ENCODE measurements at places on chromosomes 13 and 19.
A peak's percentile ranks its signal among the peaks of the same experiment; 100 is the strongest.

DNA sequence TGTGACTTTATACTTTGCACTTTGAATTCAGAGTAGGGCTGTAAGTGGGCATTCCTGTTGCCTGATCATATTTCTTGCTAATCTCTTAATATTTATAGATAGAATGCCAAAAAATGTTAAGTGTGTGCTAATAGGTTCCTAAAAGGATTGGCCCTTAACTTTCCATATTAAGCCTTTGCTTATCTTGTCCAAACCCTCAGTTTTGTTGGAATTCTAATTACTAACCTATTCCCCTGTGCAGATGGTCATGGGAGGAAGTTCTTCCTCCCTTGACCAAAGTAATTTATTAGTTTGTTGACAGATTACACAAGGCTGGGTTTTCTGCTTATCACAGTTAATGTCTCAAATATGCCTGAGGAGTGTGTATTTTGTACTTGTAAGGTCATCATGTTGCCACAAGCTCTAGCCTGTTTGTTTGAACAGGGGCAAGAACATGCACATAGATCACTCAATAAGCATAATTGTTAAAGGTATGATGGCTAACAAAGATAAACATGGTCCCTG, 541.1 kb upstream of the SPRY2 start:
- no peak for DNase-seq

DNA sequence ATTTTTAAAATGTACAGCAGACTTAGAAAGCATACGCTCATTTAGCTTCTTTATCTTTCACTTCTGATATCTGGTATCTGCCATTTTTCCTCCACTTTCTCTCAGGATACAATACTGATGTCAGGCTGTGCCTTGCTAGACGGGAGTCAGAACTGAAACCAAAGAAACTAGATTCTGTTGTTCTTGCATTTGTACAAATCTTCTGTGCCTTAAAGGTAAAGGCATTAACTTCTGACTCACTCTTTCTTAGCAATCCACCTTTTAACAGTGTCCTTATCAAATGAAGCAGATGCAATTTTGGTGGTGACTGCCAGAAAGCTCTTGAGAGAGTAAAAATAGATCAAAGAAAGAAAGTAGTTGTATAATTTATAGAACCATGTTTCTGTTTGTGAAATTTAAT, 370.4 kb downstream of the PCDH20 start:
- DNase-seq, result no peak

- no peak for DNase-seq
These were observed 60.7 kb upstream of the GPR183 start for GRCh38 chr13:99367663-99368448.

GRCh38 chr19:15671237-15671821, 1.6 kb upstream of the CYP4F12 start:
- DNase-seq, result no peak

DNA sequence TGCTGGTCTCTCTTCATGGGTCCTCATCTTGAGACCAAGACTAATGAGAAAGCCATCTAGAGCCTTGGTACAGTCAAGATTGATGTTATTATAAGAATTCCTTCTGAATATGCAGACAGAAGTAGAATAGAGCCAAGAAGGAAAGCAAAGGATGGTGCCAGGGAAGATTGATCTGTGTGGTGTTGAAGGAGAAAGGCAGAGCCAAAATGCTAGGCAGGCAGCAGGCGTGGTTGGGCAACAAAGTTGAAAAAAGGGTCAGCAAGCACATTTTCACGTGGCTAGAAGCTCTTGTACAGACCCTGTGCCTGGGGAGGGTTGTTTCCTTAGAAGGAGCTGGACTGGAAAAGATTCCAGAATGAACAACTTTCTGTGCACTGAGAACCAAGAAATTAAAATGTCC, 319.7 kb upstream of the ARGLU1 start:
- no peak for DNase-seq

DNA sequence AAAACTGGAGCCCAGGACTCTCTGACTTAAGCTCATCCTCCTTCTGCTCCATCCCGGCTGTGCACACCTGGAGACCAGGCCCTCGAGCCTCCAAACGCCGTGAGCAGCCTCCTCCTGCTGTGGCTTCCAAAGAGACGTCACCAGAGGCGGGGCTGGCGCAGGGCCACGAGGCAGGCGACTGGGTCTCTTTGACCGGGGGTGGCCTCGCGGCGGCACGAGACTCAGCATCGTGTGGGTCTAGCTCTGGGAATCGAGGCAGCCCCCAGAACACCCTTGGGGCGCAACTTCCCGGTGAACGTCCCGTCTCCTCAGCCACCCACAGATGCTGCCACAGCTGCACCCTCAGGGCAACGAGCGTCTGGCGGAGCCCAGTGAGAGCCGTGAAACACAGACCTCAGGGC, 22.8 kb downstream of the RASA3 start:
- no peak for DNase-seq

DNA sequence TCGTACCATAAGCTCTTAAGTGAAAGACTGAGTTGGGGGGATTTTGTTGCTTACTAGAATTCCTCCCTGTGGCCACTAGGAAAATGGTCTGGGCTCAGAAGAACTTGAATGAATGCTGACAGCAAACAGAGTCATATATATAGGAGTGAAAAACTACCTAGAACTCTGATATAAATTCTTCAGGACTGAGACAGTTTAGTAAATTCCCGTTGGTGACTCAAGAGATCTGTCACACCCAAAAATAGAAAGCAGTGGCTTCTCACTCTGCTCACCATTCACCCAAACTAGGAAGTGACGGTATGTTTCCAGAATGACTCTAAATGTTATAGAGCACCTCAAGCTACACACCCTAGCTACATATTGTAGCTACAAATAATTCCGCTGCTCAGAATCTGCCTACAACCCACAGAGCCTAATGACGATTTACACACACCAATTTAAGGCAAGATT, 116.2 kb downstream of the TBC1D4 start:
- no peak for DNase-seq

GRCh38 chr13:27449081-27449603, 1.2 kb downstream of the MTIF3 start:
- DNase-seq, result no peak

GRCh38 chr13:70042193-70042592, 65.4 kb upstream of the ATXN8OS start:
- DNase-seq, result no peak

GRCh38 chr13:50326271-50326670, 311.0 kb downstream of the KCNRG start:
- DNase-seq, result no peak

- no peak for DNase-seq
These were observed 19.8 kb upstream of the ZNF91 start for GRCh38 chr19:23415034-23415433.

- no peak for DNase-seq
These were observed 28.4 kb downstream of the GPR42 start for GRCh38 chr19:35399231-35399630.

DNA sequence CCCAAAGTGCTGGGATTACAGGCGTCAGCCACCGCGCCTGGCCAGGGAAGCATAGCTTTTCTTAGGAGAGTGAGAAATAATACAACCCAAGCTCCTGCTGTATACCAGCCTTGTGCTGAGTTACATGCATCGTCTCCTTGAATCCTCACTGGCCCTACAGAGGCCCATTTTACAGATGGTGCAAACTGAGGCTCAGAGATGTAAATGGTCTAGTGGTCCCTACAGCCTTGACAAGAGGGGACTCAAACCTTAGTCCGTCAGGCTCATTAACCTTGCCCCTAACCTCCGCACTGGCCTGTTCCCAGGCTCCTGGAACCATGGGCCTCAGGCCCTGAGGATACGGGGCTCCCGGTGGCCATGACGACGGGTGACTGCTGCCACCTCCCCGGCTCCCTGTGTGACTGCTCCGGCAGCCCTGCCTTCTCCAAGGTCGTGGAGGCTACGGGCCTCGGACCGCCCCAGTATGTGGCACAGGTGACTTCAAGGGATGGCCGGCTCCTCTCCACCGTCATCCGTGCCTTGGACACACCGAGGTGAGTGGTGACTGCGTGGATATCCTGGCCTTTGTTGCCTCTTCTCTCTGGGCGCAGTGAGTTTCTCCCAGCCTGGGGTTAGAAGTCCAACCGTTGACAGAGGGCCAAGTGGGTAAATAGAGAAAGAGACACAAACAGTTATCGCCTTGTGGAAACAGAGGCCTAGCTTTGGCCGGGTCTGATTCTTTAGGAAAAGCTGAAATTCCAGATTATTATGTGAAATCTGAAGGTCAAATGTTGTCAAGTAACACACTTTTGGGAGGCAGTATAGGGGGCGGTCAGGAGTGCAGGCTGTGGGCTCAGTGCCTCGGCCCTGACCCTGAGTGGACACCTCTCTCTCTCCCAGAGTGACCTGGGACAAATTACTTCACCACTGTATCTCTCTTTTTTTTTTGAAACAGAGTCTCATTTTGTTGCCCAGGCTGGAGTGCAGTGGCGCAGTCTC, 8.7 kb downstream of the MARCHF2 start:
- DNase-seq, result no peak

GRCh38 chr19:18440936-18441803, 3.2 kb upstream of the ISYNA1 start:
- no peak for DNase-seq

DNA sequence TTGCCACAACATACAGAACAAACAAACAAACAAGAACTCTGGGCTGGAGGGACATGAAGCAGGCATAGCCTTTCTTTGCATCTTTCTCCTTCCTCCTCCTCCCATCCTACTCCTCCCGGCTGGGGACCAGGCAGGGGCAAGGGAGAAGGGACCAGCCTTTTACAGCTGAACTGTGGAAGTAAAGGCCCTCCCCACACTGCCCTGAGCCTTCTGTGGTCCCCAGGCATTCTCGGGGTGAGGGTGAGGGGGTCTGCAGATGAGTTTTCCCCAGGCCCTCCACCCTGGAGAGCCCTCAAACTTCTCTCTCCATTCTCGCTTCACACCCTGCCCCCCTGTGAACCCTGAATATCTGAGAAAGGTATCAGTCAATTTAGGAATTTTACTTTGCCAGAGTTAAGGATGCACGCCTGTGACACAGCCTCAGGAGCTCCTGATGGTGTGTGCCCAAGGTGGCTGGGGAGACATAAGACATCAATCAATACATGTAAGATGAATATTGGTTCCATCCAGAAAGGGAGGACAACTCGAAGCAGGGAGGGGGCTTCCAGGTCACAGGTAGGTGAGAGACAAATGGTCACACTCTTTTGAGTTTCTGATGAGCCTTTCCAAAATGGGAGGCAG, 170.9 kb downstream of the COL4A1 start:
- no peak for DNase-seq

GRCh38 chr13:114115191-114115671, 17.2 kb downstream of the RASA3 start:
- no peak for DNase-seq

GRCh38 chr19:55173714-55174409, 6.2 kb downstream of the SYT5 start:
- DNase-seq, result no peak

GRCh38 chr19:29528350-29528945, 2.7 kb downstream of the VSTM2B start:
- peak; percentile 42 for DNase-seq

- DNase-seq, result no peak
These were observed 15.6 kb upstream of the SIGLEC10 start for GRCh38 chr19:51433043-51433442.

DNA sequence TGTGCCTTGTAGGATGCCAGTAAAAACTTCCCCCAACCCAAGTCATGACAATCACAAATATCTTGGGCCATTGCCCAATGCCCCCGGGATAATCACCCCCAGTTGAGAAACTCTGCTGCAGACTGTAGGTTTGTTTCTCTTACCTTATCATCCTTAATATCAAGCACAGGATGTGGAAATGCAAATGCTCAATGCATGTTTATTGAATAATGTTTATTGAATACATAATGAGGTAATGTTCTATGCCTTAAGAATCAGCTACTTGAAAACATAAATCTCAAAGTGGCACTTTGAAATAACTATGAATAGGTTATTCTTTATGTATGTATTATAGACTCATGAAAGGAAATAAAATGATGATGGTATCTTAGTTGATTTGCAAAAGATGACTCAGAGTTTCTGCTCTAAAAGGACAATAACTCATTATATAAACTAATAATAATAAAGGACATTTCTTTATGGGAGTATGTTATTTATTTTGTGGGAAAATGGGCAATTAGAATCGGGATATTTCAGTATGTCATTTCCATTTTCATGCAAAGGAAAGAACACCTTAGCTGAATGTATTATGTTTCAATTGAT, 414.2 kb downstream of the EFNB2 start:
- no peak for DNase-seq

DNA sequence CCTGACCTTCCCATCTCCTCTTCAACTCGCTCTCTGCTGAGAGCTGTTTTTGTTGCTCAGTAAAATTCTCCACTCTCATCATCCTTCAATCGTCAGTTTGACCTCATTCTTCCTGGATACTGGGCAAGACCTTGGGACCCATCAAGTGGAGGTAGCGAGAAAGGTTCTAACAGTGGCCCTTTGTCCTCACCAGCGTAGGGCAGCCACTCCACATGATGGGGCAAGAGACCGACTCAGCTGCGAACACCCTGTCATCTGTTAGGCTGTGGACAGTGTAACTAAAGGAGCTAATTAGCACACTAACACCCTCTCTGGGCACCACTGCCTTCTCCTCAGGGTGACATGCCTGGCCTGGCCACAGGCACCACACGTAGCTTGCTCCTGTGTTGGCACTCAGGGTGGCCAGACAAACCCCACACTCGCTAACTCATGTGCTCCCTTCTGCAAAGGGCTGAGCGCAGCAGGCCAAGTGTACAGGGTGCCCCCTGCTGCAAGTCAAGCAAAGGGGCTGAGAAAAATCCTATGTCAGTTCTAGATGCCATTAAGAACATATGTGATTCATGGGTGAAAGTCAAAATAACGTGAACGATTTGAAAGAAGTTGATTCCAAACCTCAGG, 1216.0 kb downstream of the SLITRK5 start:
- no peak for DNase-seq

DNA sequence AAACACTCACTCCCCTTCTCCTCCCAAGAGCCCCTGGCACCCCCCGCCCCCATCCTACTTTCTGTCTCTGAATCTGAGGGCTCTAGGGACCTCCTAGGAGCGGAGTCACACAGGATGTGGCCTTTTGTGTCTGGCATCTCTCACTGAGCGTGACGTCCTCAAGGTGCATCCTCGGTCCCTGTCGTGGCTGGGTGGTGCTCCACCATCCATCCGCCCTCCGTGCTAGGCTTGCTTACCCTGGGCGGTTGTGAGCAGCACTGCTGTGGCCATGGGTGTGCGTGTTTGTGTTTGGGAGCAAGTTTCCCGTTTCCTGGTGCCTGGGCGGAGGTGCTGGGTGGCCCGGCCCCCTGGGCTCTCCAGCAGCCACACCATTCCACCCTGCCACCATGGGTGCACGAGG, 12.2 kb downstream of the PLEKHJ1 start:
- peak; percentile 76 for DNase-seq

DNA sequence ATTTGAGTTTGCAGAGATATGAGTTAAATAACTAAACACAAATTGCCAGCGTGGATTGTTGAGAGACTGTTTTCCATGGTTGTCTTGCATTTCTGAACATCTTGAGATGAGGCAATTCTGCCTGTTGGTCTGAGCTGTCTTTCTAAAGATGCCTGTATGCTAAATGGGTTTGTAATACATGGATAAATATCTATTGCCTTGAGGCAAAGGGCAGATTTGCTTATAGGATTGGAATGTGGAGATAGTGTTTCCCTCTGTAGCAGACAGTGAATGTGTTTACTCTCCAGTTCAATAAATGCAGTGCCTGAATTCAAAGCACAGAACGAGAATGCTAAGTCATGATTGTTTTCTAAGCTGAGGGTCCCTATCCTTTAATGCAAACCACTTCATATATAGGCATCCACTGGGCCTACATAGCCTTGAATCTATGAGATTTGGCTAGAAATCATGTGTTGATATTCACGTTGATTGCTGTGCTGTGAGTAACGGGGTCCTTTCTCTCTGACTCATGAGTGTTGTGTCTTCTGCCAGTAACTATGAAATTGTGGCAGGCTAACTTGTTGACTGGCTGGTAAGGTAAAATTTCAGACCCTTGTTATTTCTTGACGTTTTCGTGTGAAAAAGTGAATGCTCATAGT, 2554.8 kb downstream of the PCDH9 start:
- no peak for DNase-seq

All from central memory CD8-positive, alpha-beta T cell (primary cell).